GM23338 (cell line): ENCODE measurements at places on chromosomes 5 and 9. TPM values are rescaled to one million over a fixed set of nuclear protein-coding genes. Genes with fewer than 3 reads are reported as not detected.

CLIC3 gene
- polyA plus RNA-seq = 0.53 and 0.57 TPM in 2 replicates

LECT2 gene
- polyA plus RNA-seq = 0.43 and 0.45 TPM in 2 replicates

ZNF354B gene
- polyA plus RNA-seq = 9.0 and 9.2 TPM in 2 replicates

TMEM171 gene
- polyA plus RNA-seq = 1.9 and 2.5 TPM in 2 replicates

TIMD4 gene
- polyA plus RNA-seq = not detected in 2 replicates

PCDHA9 gene
- 1.1 and 1.6 TPM in 2 replicates for polyA plus RNA-seq

PTPRD gene
- polyA plus RNA-seq = 7.9 and 11.5 TPM in 2 replicates

OR13J1 gene
- 0.15 TPM in 1 of 2 replicates, not detected in the other for polyA plus RNA-seq

GRCh38 chr5:15797116-15797515, 297.1 kb downstream of the FBXL7 start:
- DNase-seq = no peak

DNA sequence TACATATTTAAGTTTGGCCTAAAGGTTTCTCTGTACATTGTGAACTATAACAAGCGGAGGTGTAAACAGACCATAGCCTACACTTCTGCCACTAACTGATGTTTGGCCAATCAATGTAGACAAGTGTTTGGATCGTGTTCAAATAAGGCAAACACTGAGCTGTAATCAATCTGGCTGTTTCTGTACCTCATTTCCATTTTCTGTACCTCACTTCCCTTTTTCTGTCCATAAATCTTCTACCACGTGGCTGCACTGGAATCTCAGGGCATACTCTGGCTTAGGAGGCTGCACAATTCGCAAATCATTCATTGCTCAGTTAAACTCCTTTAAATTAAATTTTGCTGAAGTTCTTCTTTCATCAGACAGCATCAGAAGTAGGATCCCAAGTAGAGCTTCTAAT, 140.9 kb downstream of the SLC25A46 start:
- no peak for DNase-seq

DNA sequence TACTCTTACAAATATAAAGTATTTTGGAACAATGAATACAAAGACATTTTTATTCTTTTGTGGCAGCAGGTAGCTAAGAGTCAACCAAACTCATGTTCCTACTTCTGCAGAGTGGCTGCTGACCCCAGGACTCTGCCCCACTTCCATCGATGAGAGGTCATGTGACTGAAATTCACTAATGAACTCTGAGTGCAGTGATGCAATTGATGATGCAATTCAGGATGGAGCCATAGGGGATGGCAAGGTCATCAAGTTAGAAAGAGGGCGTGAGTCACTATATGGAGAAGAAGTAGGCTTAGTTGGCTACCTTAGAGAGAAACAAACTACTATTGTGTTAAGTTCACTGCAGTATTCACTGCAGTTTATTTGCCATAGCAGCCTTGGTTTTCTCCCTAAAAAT, 340.4 kb downstream of the CTNND2 start:
- DNase-seq = no peak

DNA sequence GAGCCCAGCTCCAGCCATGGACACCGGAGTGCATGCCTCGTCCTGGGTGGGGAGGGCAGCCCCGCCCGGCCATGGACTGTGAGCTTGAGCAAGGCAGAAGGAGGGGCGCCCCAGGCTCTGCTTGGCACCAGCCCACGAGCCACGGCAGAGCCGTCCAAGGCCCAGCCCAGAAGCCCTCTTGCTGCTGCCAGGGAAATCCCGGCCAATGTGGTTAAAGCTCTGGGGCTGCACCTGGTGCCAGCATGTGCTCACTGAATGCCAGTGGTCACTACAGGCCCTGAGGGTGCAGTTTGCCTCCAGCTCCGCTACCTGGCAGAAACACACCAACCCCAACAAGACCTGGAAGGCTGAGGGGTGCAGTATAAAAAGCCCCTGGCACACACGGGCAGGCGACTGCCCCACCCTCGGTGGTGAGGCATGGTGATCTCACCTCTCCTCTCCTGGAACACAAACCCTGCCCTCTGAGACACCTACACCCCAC, 11.8 kb downstream of the BRD3 start:
- DNase-seq = no peak

DNA sequence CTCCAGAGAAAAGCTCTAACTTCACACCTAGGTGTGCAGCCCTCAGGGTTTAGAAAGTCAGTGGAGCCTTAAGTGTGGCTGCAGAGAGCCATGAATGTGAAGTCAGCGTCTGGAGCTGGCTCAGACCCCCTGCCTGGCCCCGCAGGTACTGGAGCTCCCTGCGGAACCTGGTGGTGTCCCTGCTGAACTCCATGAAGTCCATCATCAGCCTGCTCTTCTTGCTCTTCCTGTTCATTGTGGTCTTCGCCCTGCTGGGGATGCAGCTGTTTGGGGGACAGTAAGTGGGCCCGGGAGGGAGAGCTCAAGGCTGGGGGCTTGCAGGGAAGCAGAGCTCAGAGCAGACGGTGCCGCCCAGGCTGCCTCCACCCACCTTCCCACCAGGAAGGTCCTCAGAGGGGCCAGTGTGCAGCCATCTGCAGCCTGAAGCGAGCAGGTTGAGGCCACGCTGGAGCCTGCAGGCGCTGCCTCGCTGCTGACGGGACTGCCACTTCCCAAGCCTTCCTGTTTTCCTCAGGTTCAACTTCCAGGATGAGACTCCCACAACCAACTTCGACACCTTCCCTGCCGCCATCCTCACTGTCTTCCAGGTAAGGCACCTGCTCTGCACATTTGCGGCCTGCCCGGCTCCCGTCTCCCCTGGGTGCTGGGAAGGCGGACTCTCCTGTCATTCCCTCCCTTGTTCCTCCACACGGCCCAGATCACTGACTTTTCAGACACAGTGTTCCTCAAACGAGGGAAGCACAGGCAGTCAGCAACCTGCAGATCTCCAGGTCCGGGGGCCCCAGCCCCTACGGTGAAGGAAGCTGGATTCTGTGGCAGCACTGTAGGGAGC, 108.9 kb downstream of the CACNA1B start:
- DNase-seq = no peak

DNA sequence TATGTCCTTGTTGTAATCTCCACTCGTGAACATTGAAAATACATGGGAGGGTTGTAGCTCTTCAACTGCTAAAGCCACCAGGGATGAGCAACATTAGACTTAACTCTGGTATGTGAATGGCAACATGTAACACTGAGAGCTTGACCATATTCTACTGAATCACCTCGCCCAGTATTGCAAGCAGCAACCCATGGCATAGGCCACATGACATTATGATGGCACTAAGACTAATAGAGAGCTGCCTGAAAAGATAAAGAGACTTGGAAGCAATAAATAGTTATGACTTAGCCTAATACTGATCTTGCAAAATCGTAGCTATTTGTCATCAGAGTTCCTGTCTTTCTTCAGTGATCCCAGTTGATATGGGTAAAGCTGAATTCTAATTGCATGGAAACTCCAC, 108.4 kb upstream of the NREP start:
- no peak for DNase-seq

DNA sequence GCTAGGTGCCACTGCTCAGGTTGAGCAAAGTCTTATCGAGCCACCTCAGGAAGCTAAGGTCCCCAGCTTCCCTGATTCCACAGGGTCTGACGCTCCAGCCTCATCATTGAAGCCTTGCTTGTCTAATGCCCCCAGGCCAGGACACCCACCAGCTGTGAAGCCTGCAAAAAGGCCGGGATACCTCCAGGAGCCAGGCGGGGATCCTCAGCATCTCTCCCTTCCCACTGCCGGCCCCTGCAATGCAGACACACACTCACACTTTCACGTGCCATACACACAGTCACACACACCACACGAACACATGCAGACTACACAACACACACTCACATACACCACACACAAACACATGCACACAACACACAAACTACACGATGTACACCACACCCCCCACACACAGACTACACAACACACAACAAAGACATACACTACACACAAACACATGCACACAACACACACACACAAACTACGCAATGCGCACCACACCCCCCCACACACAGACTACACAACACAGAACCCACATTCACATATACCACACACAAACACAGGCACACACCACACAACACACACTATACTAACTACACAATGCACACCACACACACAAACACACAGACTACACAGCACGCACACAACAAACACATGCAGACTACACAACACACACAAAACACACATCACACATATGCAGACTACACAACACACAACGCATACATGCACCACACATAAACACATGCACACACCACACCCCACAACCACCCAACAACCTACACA, 17.8 kb upstream of the S1PR3 start:
- peak; percentile 27 for DNase-seq

DNA sequence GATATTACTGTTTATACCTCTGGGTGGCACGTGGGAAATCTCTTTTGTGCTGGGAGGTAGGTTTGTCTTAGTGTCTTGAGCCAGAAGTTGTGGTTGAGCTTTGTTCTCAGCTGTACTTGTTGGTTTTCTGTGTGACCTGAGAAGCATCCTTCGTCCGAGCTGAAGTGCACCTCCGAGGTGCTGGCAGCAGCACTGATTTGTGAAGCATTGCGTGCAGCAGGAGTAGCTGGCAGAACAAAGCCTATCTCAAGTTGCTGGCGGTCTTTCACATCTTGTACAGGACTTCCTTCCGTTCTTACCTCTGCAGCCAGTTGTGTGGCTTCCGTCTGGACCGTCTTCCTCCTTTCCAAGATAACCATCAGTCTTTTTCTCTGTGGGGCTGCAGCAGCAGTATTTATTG, 4.3 kb downstream of the PRRC2B start:
- no peak for DNase-seq

DNA sequence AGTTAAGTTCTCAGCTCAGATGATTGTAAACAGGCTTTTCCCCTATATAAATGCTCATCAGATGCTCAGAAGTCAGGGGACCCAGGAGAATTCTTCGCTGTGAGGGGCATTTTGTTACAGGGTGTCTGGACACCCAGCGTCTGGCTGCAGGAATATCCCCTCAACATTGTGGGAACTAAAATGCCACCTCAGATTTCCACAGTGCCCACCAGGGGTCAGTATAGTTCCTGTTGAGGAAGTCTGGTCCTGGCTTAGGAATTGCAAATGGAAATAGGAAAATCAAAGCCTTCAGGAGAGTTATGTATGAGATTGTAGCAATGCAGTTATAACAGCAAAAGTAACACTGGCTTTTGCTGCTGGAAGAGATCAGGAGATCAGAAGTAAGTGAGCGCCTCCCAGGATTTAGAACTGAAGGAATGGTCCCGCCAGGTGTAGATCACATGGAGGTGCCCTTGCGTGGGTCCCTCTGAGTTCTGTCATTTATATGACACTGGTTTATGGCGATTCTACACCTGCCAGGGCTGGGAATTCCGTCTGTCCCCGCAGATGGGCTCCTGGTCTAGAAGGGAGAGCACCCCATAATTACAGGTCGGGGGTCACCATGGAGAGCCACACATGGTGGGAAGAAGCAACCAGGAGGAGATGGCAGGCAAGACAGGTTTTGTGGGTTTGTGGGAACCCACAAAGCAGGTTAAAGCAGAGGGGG, 47.1 kb upstream of the CTSL start:
- peak; percentile 86 for DNase-seq

DNA sequence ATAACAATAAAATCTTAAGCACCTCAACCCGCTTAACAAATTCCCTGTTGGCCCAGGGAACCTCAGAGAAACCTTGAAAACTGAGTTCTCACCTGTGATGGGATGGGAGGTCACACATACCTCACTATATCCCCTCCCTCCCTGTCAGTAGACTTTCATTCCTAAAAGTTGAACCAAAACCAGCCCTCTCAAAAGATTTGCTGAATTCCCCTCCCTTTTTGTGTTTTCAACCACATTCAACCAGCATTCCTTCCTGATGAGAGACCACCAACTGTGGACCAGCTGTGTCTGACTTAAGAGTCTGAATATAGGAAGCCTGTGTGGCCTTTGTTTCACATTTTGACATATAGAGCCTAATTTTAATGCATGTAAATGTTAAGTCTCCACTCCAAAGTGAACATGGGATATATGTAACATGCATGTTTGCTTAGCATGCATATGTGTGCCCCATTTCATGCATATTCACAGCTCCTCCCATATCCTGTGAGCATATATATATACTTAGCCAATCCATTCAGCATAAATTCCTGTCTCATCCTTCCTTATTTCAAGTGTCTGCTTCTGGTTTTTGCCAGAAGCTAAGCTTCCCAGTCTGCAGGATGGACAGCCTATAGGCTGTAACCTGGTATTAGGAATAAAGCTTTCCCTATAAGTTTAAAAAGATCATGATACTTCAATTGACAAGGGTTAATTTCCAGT, 604.6 kb downstream of the PTPRD start:
- DNase-seq = peak; percentile 91

DNA sequence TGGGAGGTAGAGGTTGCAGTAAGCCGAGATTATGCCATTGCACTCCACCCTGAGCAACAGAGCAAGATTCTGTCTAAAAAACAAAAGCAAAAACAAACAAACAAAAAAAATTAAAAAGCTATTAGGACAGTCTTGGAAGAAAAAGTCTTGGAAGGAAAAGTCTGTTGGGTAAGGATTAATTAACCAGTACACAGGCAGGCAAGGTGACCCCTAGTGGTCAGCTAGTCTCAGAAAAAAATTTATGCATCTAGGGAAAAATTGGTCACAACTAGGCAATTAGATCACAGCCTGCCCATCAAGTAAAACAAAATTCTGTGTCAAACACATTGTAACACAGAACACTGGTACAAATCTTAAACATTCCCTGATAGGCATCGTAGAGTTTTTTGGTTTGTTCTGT, 6.7 kb upstream of the ANKRD18B start:
- peak; percentile 34 for DNase-seq

GRCh38 chr9:90637626-90638025, 5.0 kb downstream of the DIRAS2 start:
- DNase-seq = no peak

GRCh38 chr9:71646131-71646530, 122.2 kb downstream of the CEMIP2 start:
- DNase-seq = no peak

GRCh38 chr5:19605846-19606407, 382.1 kb downstream of the CDH18 start:
- no peak for DNase-seq

DNA sequence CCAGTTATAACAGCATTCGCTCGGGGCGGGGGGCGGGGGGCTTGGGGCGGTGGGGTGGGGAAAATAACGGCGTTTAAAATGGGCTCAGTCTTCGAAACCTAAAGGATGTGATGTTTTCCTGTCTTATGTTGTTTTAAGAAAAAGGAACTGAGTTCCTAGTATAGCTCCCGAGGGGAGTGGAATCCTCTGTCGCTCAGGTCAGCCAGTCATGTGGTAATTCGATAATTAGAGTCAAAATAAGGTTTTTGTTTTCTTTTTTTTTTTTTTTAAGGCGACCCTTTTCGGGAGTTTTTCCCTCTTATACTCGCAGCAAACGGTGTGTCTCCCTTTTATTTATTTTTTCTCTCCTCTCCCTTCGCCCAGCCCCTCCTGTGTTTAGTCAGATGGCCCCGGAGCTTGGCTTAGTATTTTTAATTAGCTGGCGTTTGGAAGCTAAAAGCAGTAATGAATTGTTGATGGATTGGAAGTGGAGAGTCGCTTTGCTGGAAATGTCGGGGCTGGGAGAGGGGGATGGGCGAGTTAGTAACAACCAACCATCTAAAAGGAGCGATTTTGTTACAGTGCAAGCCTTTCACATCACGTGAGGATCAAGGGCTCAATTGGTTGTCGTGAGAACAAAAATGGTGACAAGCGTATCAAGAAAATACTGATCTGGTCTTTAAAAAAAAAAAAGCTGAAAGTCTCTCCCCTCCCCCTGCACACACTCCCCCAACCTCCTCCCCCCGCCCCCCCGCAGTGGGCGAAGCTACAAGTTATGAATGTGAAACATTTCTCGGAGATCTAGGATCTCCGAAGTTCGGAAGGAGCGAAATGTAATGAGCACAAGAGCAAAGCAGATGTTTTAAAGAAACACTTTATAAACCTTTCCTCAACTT, 714 bp upstream of the ZNF608 start:
- DNase-seq = peak; percentile 95

GRCh38 chr9:86486891-86487837, 133.0 kb upstream of the TUT7 start:
- DNase-seq = peak; percentile 74

GRCh38 chr5:135444881-135445280, 2.3 kb downstream of the DCANP1 start:
- DNase-seq = no peak
